ENCODE measurements at places on chromosomes 5 and 9.
A peak's percentile ranks its signal among the peaks of the same experiment; 100 is the strongest.

- H3K36me3 ChIP-seq: peaks cover 75% of the 10 kb centered on the region
- H3K27me3 ChIP-seq: no peaks in the 10 kb centered on the region
- H3K4me3 ChIP-seq: no peak overlapping the region
- no peak overlapping the region for H3K27ac ChIP-seq
- no peaks in the 10 kb centered on the region for H3K4me1 ChIP-seq
- no peak for DNase-seq
Observed at GRCh38 chr5:135355169-135355568, 43.9 kb downstream of the MACROH2A1 start.

DNA sequence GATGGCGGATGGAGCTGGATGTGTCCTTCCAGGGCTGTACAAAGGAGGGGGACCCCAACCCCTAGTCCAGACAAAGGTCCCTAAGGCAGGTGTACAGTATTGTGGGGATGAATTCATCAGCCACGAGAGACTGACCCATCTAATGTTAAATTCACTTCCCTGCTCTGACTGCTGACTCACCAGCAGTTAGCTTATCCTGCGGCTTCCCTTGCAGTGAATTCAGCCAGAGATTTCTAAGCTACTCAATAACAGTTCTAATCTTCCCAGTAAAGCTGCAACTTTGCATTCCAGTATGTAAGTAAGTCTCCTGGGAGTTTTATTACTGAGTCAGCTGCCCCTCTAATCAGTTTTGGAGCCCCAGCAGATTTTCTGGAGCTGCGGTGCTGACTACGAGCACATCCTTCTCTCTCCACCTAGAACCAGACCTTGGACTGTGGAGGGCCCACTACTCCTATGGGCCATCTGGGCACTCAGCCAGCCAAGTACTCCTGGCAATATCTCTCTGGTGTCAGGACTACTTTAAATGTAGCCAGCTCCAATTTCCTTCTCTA is 16.1 kb downstream of the B4GALT1 start:
- no peak overlapping the region for H3K4me3 ChIP-seq
- H3K27ac ChIP-seq: no peak overlapping the region
- no peaks in the 10 kb centered on the region for H3K27me3 ChIP-seq

- H3K4me1 ChIP-seq: no peaks in the 10 kb centered on the region
- H3K27me3 ChIP-seq: no peaks in the 10 kb centered on the region
- DNase-seq: no peak
- no peak overlapping the region for H3K27ac ChIP-seq
Observed at GRCh38 chr9:18928711-18929110, 104.3 kb downstream of the SAXO1 start.

DNA sequence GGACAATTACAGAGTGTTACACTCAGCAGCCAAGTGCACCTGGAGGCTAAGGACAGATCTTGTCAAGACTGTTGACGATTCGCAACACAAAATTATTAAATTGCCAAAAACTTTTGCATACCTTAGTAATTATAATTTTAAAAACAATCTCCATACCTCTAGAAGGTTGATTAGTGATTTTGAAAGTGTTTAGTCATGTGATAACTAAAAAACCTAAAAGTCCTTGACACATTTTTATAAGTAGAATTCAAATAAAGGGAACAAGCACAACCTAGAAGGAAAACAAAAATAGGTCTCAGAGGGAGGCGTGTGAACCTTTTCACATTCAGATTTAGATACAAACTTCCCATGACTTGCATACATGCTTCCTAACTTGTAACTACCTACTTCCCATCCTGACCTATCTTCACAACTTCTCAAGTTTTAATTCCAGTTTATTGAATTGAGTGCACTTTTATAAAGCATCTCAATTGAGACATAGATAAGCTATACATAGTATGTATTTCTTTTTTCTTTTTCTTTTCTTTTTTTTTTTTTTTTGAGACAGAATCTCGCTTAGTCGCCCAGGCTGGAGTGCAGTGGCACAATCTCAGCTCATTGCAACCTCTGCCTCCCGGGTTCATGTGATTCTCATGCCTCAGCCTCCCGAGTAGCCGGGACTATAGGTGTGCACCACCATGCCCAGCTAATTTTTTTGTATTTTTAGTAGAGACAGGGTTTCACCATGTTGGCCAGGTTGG is 5.8 kb downstream of the ZNF367 start:
- no peaks in the 10 kb centered on the region for H3K27me3 ChIP-seq
- peak overlapping the region; percentile 61 for H3K4me3 ChIP-seq
- no peaks in the 10 kb centered on the region for H3K36me3 ChIP-seq
- no peak for DNase-seq

- H3K27me3 ChIP-seq: peaks cover 8% of the 10 kb centered on the region
- no peaks in the 10 kb centered on the region for H3K4me1 ChIP-seq
- no peak overlapping the region for H3K4me3 ChIP-seq
- H3K27ac ChIP-seq: no peak overlapping the region
Observed at GRCh38 chr5:96582343-96582742, 79.8 kb upstream of the CAST start.

DNA sequence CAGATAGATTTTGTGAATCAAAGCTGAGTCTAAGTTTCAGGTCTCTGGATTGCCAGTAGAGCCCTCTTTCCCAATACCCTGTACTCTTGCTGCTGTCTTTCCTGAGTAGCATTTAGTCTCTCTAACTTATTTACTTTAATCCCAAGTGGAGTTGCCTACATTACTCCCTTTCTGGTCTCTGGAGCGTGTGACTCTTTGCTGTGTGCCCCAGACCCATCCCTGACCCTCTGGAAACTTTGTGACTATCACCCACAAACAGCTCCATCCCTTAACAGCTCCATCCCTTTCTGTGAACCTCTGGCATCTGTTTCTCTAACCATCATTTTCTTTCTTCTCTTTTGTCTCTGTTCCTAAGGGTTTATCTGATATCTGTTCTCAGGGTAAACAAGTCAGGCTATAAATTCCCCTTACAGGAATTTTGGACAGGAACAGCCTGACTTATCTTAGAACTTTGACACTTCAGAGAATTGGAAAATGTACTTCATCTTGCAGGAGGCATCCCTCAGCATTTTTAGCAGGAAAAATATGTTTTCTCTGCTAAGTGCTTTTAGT is 1167.1 kb upstream of the SEMA6A start:
- H3K27ac ChIP-seq: no peak overlapping the region
- no peak for DNase-seq
- H3K36me3 ChIP-seq: no peaks in the 10 kb centered on the region
- H3K4me3 ChIP-seq: no peak overlapping the region
- H3K4me1 ChIP-seq: no peaks in the 10 kb centered on the region
- H3K27me3 ChIP-seq: no peaks in the 10 kb centered on the region

DNA sequence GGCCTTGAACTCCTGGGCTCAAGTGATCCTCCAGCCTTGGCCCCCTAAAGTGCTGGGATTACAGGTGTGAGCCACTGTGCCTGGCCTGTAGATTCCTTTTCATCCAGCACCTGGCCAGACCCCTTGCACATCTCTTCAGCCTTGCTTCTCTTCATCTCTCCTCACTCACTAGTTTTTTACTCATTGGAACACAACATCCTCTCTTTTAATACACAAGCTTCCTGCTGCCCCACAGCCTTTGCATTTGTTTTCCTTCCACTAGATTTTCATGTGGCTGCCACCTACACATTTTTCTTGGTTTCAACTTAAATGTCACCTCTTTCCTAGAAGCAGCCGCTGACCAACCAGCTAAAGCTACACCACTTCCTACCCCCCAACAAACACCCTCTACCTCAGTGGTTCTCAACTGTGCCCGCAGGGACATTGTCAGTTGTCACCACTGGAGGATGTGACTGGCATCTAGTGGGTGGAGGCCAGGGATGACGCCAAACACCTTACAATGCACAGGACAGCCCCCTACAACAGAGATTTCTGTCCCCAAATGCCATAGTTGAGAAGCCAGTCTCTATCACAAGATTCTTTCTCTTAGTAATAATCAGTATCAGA is 33.7 kb downstream of the HAVCR1 start:
- no peaks in the 10 kb centered on the region for H3K36me3 ChIP-seq
- peak; percentile 96 for DNase-seq
- no peaks in the 10 kb centered on the region for H3K27me3 ChIP-seq
- peaks cover 14% of the 10 kb centered on the region for H3K4me1 ChIP-seq
- H3K4me3 ChIP-seq: peak overlapping the region; percentile 7

GRCh38 chr9:109846776-109847175 is 66.8 kb downstream of the PALM2AKAP2 start:
- H3K4me1 ChIP-seq: no peaks in the 10 kb centered on the region
- H3K36me3 ChIP-seq: no peaks in the 10 kb centered on the region
- no peak overlapping the region for H3K4me3 ChIP-seq
- DNase-seq: no peak
- peaks cover 3% of the 10 kb centered on the region for H3K27me3 ChIP-seq
- no peak overlapping the region for H3K27ac ChIP-seq

- no peaks in the 10 kb centered on the region for H3K36me3 ChIP-seq
- H3K4me1 ChIP-seq: no peaks in the 10 kb centered on the region
- H3K27me3 ChIP-seq: no peaks in the 10 kb centered on the region
- no peak overlapping the region for H3K4me3 ChIP-seq
- no peak for DNase-seq
Observed at GRCh38 chr5:12902611-12903010, 998.4 kb upstream of the CTNND2 start.

DNA sequence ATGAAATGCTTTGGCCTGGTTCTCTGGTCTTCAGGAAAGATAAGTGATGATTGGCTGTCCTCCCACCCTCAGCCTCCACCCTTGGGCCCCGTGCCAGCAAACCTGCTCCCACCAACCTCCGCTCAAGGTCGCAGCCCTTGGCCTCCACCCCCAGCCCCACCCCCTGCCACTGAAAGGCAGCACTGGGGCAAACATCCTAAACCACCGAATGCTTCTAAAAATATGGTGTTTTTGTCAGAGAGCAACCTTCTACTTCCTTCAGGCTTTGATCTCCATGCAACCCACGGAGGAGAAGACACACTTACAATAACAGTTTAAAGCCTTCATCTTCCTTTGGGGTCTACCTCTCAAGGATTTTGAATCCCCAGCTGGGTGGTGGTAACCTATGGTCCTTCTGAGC is 24.0 kb upstream of the TCF7 start:
- H3K36me3 ChIP-seq: no peaks in the 10 kb centered on the region
- peak overlapping the region; percentile 72 for H3K4me3 ChIP-seq
- H3K4me1 ChIP-seq: peaks cover 76% of the 10 kb centered on the region

DNA sequence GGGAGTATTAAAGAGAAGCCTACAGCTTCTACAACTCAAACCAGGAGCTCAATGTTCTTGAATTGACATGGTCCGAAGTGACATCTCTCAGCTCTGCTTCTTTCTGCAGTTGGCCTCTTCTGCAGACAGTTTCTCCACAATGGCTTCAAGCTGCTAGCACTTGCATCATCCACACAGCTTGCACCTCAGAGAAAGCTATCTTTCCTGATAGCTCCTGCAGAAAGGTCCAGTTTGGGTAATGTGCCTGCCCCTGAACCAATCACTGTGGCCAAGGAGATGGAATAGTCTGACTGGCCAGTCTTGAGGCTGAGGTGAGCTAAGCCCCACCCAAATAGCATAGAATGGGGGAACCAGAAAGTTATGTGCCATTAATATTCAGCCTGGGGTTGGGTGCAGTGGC is 95.8 kb upstream of the ABCA1 start:
- no peaks in the 10 kb centered on the region for H3K36me3 ChIP-seq
- no peak overlapping the region for H3K4me3 ChIP-seq
- H3K4me1 ChIP-seq: no peaks in the 10 kb centered on the region
- no peak overlapping the region for H3K27ac ChIP-seq
- DNase-seq: no peak

DNA sequence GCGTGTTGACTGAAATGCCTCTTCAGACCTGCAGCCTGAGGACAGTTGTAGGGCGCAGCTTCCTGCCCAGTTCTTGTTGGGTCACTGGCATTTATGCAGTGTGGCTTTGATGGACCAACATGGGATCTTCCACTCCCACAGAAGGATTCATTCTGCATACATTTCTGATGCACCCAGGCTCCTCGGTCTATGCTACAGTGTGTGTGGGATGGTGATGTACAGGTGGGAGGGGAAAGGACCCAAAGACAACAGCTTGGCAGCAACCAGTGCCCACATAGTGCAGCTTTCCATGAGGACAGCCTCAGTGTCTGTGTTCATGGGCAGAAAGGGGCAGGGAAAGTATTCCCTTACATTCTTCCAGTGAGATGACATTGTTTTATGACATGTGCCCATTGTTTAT is 237.9 kb downstream of the ARHGEF28 start:
- peaks cover 4% of the 10 kb centered on the region for H3K27me3 ChIP-seq
- H3K4me1 ChIP-seq: no peaks in the 10 kb centered on the region
- DNase-seq: no peak
- H3K4me3 ChIP-seq: no peak overlapping the region
- H3K36me3 ChIP-seq: no peaks in the 10 kb centered on the region

DNA sequence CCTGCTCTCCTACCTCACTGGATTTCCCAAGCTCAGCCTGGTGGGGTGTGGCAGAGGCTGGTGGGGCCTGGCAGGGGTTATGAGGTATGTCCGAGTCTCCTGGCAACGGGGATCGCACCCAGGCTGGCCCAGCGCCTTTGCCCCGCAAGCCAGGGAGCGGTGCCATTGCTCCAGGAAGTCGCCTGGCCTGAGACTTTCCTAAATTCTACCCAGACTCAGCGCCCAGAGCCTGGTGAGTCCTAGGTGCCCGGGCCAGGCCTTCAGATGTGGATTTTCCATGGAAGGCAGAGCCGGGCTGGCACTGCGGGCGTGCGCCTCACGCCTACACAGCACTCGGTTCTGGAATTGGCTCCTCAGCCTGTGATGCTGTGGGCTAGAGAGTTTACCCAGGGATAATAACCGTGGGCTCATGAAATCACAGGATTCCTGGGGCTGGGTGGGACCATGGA is 155.4 kb upstream of the COL5A1 start:
- no peaks in the 10 kb centered on the region for H3K4me1 ChIP-seq
- H3K27ac ChIP-seq: no peak overlapping the region
- no peaks in the 10 kb centered on the region for H3K27me3 ChIP-seq
- H3K4me3 ChIP-seq: no peak overlapping the region
- no peak for DNase-seq
- no peaks in the 10 kb centered on the region for H3K36me3 ChIP-seq

DNA sequence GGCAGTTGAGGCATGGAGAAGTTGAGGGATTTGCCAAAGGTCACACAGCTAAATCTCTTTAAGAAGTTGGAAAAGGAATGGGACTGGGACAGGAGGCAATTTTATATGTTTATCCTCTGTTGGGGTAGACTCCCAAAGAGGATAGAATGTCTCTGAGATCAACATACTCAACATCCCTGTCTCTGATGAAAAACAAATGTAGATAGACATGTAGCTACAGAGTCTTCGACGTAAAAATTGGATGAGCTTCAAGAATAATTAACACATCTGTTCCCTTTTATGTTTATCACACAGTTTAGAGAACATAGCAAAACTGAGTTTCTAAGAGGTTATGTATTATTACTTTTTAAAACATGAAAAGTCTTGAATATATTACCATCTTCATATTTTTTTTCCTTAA is 204.6 kb upstream of the CD180 start:
- no peaks in the 10 kb centered on the region for H3K4me1 ChIP-seq
- no peak overlapping the region for H3K27ac ChIP-seq
- H3K27me3 ChIP-seq: peaks cover 7% of the 10 kb centered on the region
- no peaks in the 10 kb centered on the region for H3K36me3 ChIP-seq
- DNase-seq: no peak

Data from CD4-positive, CD25-positive, alpha-beta regulatory T cell (primary cell).